Stimulated activated CD4-positive, alpha-beta T cell treated with anti-CD3 and anti-CD28 coated beads, Interleukin-1b, Interleukin-23, amount 100 ng/mL, for 1 hour (primary cell): ENCODE measurements at places on chromosomes 6 and 20.

GRCh38 chr6:109420751-109421150 is 19.7 kb downstream of the PPIL6 start:
- no peak for DNase-seq

GRCh38 chr20:47330933-47331708 is 25.4 kb downstream of the ZMYND8 start:
- no peak for DNase-seq

DNA sequence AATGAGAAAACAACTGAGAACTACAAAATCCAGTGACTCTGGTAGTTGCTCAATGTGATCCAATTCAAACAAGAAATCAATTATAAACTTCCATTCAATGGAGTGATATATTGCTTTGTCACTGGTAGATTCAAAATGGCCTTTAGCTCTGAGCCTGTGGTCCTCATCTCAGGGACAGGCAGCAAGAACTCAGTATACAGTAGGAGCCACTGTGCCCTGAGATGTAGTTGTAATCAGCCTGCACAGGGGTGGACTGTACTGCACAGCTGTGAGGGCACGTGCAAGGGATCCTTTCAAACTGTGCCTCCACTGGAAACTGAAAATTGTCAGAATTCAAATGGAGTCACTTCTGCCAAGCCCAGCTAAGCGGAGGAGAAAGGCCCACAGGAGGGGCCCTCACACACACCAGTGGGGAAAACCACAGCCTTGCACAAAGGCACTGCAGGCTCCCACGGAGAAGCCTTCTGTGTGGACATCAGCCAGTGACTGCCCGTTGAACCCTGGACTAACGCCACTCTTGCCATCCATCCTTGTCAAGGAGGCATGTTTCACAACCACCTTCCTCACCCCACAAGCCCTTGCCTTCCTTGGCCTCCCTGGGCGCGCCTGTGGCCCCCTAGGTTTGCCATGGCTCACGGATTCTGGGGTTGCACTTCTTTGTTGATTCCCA is 186.7 kb downstream of the SMOC2 start:
- DNase-seq = no peak

- peak; percentile 96 for DNase-seq
These were observed at the start of gene IFNGR1 for GRCh38 chr6:137218917-137219663. TSS of gene IFNGR1 (minus strand) at chr6:137219385. CDS start at chr6:137219327, 58 bp downstream.

GRCh38 chr20:15866916-15867730 is 706.1 kb downstream of the KIF16B start:
- no peak for DNase-seq

DNA sequence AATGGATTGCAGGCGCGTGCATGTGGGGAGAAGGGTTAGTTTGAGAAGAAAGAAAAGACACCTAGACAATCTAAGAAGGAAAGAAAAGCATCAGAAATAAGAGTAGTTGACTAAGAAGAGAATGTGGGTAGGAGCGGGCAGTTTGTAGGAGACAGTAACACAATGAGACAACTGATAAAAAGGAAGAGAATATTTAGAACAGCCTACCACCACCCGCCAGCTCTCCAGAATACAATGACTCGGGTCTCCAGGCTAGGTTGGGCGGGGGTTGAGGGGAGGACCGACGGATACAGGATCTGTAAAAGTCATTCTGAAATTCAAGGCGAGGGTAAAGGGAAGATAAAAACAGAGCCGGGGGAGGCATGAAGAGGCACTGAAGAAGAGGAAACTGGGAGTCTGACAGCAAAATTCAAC is 712 bp downstream of the ABHD16A start:
- no peak for DNase-seq

GRCh38 chr6:11847515-11848345 is 69.1 kb upstream of the ADTRP start:
- DNase-seq = no peak

- no peak for DNase-seq
These were observed 280.2 kb downstream of the ADGB start for GRCh38 chr6:146878952-146879340.

GRCh38 chr20:6576726-6577125 is 190.8 kb upstream of the BMP2 start:
- no peak for DNase-seq

GRCh38 chr20:38434301-38434741 is 807 bp downstream of the SNHG17 start:
- DNase-seq = no peak

DNA sequence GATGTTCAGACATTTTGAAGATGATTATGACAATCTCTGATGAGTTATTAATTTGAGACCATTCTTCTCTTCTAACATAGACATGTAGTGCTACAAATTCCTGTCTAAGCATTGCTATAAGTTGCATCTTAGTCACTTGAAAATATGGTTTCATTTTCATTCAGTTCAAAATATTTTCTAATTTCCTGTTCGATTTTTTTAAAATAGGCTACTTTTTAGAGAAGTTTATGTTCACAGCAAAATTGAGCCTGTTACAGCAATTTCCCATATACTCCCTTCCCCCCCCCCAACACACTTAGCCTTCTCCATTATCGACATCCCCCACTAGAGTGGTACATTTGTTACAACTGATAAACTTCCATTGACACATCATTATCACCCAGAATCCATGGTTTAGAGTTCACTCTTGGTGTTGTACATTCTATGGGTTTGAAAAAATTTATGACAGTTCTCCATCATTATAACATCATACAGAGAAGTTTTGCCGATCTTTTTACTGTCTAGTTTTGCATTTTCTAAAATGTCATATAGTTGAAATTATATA is 31.2 kb downstream of the PLAGL1 start:
- no peak for DNase-seq

DNA sequence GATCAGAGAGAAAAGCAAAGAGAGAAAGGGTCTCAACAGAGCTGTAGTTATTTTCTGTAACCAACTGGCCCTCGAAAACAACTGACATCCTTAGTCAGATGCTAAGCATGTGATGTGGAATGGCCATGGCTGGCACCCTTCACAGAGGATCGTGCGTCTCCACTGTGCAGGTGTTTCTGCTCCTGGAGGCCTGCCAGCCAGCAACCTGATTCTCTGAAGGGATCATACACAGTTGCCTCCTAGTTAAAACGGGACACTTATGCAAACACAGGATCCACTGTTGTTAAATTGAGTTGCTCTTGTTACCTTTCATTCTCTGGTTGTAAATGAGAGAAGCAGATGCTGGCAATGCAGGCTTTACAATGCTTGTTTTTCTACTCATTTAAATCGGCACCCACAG is 148.5 kb downstream of the HDGFL1 start:
- no peak for DNase-seq

DNA sequence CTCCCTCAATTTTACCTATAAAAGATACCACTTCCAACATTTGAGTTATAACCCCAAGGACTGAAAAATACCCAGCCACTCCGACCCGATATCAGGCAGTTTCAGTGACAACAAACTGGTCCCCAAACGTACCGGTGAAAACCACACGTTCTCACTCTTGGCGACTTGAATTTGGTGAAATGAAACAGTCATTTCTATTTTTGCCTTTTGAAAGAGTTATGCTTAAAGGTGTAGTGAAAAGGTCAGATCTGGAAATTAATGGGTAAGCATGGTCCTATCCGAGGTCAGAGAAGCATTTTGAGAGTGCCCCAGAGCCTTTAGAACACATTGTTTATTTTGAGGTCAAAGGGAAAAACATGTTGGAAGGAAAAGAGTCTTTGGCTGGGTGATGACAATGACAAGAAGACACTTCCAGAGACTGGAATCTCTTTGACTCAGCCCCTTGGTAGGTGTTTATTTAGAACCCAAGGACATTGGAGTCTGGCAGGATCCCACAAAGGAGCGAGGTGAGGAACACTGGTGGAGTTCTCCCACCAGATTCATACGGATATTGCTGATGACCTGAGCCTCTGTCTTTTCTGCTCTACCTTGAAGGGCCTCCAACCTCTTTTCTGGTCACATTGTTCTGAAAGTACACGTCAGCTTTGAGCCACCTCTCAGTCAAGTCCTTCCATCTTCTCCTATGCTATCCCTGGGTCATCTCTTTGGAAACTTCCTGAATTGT is 235.0 kb downstream of the GMPR start:
- DNase-seq = no peak

DNA sequence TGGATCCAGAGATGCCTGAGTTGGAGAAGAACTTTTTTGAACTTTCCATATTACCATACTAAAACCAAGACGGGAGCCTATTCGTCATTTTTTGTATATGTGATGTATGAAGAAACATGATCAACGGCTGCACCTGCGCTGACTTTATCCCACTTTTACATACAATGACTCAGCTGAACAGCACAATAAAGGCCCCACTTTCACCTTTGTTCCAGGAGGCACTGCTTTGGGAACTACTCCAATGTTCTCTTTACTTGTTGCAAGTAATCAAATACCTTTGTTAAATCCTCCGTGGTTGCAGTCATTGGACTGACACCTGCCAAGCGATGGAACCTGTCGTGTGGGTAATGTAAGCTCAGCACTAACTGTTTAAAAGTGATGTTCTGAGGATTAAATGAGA is 17.3 kb upstream of the BTN3A2 start:
- DNase-seq = no peak

GRCh38 chr6:21281366-21281765 is 312.2 kb upstream of the SOX4 start:
- no peak for DNase-seq

GRCh38 chr6:88855541-88856147 is 107.8 kb downstream of the RNGTT start:
- DNase-seq = no peak

DNA sequence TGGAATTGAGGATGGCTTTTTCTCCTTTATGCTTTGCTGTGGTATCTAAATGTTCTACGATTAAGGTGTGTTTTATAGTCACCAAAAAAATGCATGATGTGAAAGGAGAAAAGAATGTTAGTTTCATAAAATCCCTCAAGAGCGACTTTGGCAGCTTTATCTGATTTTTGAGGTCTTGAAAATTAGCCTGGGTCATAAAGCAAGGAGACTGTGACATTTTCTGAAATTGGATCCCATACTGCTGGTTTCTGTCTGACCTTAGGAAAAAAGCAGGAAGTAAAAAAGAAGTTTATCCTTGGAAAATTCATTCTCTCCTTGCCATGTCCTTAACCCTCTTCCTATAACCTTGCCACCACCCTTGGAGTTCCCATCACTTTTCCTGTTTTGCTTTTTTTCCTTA is 525.3 kb downstream of the CD83 start:
- no peak for DNase-seq

GRCh38 chr6:16630026-16630643 is 131.1 kb downstream of the ATXN1 start:
- DNase-seq = no peak

DNA sequence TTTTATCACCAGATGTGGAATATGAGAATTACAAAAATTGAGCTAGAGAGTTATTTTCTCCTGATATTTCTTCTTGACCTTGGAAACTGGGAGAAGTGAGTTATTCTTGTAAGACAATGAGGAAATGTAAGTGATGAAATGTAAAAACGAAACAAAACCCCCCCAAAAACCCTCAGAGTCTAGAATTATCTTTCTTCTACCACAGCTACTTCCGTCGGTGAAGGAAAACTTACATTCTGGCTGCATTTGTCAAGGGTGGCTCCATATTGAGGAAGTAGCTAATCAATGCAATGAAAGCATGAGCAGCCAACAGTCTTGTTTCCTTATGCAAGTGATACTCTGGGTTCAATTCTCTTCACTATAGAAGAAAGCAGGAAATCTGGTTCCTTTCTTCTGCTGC is 661.7 kb upstream of the CITED2 start:
- DNase-seq = no peak

- no peak for DNase-seq
These were observed 57.4 kb upstream of the DDR1 start for GRCh38 chr6:30826961-30827342.

DNA sequence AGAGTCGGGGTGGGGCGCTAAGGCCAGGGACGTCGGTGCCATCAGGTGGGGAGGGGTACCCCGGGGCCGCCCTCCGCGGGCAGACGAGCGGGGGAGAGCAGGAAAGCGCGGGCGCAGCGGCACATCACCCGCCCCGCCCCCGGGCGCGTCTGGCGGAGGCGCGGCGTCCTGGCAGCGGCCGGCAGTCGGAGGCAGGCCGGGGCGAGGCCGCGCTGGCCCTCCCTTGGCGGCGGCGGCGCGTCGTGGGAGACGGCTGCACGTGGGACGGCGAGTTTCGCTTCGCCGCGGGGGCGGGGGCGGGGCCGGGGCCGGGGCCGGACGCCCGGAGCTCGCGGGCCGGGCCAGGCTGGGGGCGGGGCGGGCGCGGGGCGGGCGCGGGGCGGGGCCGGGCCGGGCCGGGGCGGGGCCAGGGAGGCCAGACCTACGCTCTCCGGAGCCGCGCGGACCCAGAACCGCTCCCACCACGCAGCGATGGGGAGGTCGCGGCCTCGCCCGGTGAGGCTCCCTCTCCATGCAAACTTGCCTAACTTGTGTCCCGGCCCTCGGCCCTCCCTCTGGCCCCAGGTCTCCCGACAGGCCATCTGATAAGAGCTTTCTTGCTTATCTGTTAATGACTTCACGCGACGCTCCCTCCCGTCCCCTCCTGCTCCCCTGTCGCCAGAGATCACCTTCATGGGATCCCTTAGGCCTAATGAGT is 12.5 kb downstream of the ITPR3 start:
- peak; percentile 12 for DNase-seq

DNA sequence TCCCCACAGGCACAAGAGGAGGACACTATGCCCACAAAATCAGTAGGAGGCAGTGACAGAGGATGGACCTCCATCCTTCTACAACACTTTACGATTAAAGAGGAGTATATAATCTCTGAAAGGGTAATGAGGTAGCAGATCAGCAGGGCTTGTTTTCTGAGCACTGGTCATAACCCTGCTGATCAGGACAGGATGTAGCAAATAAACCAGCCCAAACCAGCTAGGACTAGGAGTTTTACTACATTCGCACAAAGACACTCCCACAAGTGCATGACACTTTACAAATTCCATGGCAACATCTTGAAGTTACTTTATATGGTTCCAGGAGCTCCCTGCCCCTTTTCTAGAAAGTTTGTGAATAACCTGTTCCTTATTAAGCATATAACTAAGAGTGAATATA is 73.3 kb upstream of the CHD6 start:
- no peak for DNase-seq

- DNase-seq = no peak
These were observed 51.9 kb downstream of the RPF2 start for GRCh38 chr6:111033628-111034289.

- no peak for DNase-seq
These were observed 6.9 kb downstream of the PHACTR3 start for GRCh38 chr20:59611286-59611685.
